GM23338 (cell line): ENCODE measurements at places on chromosomes 3 and 15. TPM values are rescaled to one million over a fixed set of nuclear protein-coding genes. Genes with fewer than 3 reads are reported as not detected.

DNA sequence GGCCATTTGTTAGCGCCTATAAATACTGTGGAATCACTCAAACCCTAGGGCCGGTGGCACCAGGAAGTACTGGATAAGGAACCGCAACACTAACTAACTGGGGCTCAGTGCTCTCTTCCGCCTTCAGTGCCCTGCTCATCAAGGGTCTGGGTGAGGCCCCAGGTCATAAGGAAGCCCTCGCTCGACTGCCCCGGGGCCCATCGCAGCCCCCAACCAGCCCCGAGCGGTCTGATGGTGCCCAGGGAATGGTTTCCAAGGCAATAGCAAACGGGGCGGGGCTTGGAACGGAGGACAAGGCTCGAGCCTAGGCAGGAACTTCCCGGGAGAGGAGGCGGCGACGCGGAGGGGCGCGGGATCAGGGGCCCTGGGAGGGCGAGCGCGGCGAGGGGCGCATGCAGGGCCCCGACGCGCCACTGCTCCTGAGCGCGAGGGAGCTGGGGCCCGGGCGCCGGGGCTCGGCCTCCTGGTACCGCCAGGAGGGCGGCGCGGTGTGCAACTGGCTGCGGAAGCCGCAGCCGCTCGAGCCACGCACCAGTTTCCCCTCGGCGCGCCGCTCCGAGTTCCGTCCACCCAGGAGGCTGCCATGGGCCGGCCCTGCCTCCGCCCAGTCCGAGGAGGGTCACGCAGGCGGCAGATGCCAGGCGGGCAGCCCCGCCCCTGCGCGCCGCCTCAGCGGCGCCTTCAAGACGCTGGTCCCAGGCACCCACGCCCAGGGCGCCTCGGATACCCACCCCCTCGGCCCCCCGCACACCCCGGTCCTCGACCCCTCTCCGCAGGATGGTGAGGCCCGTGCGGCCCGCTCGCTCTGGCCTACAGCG is at the start of gene TTLL3:
Gene TTLL3 (plus strand): TSS at position 648 of the 818 bp plus-strand sequence. CDS start 400 bp downstream, outside the sequence.
- peak; percentile 93 for DNase-seq

- peak; percentile 21 for DNase-seq
Measured at GRCh38 chr15:66743703-66744536, 41.9 kb downstream of the SMAD6 start.

DNA sequence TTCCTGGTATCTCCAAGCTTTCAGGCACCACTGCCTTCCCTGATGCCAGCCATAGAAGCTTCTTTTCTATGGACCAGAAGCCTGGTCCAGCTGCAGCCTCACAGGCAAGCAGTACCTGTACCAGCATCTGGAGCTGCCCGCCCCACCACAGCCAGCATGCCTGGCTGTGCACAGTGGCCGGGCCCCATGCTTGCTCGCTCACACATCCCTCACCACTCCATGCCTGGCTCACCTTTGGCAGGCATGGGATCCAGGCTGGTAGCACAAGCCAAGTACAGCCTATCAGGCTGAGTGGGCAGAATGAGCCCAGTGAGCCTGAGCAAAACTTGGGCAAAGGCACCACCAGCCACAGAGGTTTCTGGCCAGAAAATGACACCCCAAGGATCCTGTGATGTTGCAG is 93.4 kb downstream of the TPRA1 start:
- no peak for DNase-seq

GRCh38 chr3:151770956-151771355 is 37.2 kb downstream of the AADACL2 start:
- no peak for DNase-seq

DNA sequence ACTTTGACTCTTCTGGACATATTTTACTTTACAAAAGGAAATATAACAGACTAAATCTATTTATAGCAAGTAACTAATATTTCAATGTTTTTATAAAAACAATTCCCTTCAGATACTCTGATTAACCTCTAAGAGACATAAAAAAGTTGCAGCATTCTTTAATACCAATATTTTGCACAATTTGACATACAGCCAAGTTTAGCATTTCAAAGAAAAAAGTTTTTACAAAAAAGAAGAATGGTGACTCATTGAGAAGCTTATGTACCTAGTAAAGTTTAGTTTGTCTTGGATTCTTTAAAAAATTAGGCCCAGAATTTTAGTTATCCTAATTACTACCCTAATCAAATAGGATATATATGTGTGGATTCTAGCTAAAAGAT is 17.6 kb downstream of the DAZL start:
- no peak for DNase-seq

DNA sequence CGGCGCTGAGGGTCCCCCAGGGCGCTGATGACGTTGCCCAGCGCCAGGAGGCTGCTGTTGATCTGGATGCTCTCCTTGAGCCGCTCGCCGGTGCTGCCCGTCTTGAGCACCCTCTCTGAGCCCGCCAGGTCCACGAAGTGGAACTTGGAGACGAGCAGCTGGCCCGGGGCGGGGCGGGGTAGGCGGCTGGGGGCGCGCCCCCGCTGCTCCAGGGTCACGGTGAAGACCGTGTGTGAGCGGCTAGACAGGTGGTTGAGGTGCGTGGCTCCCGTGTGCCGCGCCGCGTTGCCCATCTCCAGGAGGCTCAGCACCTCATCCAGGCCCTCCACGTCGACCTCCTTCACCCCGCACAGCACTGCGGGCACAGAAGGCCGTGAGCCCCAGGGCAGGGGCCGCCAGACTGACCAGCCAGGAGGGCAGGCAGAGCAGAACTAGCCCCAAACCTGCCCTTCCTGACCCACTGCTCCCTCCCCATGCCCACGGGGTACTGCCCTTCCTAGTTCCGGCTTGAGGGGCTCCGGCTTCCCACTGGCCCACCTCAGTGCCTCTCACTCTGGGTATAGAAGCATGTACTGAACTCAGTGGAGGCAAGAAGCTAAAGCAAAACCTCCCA is 6.1 kb downstream of the KIF7 start:
- DNase-seq = no peak

DNA sequence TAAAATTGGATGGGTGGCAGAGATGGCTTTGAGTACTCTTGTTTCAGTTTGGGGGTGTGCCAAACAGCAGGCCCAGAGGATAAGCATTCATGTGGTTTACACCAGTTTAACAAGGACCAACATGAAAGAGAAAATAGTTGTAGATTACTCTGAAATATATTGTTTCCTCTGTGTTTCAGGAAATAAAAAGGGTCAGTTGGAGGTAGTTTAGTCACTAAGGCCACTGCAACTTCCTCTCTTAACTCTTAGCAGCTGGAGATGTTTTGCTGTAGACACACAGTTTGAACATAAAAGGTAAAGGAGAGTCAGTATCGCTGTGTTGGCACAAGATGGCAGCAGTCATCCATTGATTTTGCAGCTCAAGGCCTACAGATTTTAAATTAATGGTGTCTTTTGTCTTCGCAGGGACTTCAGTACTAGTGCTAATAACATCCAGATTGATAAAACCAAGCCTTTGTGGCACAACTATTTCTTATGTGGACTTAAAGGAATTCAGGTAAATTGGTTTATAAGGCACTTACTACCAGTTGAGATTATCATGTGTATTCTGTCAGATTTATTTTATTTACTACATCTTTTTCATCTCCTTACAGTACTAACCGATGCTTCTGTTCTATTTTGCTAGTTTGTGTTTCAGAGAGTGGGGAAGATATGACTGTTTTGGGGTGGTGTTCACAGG is 65.5 kb downstream of the GALK2 start:
- peak; percentile 83 for DNase-seq

DNA sequence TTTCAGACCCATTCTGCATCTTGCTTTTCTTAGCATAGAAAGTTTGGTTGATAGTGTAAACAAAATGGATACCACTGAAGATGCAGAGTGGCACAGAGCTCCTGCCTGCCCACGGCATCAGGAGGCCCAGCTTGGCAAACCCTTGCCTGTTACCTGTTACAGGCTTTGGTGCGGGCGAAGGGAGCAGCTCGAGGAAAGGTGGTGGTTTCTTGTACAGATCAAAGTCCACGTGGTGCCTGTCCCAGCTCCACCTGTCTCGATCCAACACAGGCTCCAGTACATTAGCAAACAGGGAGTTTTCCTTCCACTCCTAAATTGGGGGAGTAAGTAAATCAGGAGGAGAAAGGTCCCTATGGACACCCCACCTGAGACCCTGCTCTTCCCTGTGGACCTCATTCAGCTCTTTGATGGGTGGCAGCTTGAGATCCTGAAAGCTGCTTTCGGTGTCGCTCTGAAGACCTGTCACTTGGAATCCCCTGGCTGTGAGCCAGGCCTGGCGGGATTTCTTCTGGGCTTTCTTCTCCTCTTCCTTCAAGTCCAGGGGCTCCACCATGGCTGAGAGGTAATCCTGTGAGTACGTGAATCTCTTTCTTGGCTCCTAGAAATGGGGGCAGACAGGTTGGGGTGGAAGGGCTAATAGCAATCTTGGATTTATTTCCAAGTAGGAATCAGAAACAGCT is 35.7 kb downstream of the ACAD9 start:
- no peak for DNase-seq

DNA sequence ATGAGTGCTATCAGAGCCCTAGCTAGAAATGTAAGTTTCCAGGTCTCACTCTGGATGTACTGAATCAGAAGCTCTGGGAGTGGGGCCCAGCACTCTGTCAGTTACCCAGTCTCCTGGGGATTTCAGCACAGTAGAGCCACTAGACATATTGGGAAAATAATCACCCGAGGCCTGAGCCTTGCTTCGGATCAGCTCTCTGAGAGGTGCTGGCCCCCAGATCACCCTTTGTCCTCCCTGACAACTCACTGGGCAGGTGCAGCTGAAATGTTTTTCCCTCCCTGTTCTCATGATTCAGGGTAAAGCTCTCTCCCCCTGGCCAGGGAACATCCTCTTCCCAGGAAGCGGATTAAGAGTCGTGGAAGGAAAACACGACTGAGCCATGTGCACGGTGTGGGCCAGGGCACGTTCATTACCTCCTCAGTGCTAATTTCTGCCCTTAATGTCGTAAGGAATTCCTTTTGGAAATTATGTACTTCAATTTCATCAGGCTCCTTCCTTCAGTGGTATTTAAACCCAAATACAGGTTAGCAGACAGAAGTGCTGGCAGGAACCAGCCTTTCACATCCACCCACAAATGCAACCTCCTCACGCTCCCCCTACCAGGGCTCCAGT is 296.7 kb upstream of the LYSMD4 start:
- DNase-seq = no peak

GRCh38 chr15:60001610-60002527 is 2.2 kb upstream of the FOXB1 start:
- DNase-seq = peak; percentile 41

BCL6 gene
- total RNA-seq = 5.4 and 5.9 TPM in 2 replicates

BUB1B gene
- 113 and 160 TPM in 2 replicates for total RNA-seq

PIK3R4 gene
- 47.5 and 65.1 TPM in 2 replicates for total RNA-seq

- no peak for DNase-seq
Measured at GRCh38 chr3:16841904-16842271, 42.9 kb upstream of the PLCL2 start.

DNA sequence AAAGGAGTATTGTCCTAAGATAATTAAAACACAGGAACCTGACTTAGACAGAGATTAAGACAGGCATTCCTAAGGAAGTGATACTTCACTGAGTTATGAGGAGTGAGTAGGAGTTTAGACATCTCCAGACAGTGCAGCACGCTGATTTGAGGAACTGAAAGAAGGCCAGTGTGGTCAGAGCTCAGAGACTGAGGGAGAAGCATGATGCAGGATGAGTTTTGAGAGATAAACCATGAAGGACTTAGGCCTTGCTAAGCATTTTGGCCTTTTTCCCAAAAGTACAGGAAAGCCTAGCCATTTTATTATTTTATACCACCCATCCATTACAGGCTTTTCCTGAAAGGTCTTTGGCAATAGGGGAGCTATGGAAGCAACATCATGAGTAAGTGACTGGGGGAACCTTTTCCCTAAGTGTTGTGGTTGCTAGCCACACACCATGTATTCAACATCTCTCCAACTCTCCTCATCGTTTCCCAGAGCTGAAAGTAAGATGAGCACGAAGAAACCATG is 375.6 kb upstream of the TPRG1 start:
- DNase-seq = no peak

- no peak for DNase-seq
Measured at GRCh38 chr3:50559702-50560101, 7.8 kb downstream of the C3orf18 start.

- DNase-seq = no peak
Measured at GRCh38 chr3:30324587-30324986, 281.8 kb upstream of the TGFBR2 start.
